Left lobe of liver (tissue), 2 donors: ENCODE measurements at places on chromosomes 7 and 10.
A peak's percentile ranks its signal among the peaks of the same experiment; 100 is the strongest.

GRCh38 chr7:5466551-5466950, 42.9 kb upstream of the TNRC18 start:
- DNase-seq = no peak

- DNase-seq = no peak
These were observed 18.9 kb upstream of the SEPTIN7 start for GRCh38 chr7:35781767-35782515.

GRCh38 chr10:23917251-23917840, 291.6 kb upstream of the KIAA1217 start:
- no peak for DNase-seq

- no peak for DNase-seq
These were observed 16.9 kb downstream of the PCGF6 start for GRCh38 chr10:103333934-103334520.

DNA sequence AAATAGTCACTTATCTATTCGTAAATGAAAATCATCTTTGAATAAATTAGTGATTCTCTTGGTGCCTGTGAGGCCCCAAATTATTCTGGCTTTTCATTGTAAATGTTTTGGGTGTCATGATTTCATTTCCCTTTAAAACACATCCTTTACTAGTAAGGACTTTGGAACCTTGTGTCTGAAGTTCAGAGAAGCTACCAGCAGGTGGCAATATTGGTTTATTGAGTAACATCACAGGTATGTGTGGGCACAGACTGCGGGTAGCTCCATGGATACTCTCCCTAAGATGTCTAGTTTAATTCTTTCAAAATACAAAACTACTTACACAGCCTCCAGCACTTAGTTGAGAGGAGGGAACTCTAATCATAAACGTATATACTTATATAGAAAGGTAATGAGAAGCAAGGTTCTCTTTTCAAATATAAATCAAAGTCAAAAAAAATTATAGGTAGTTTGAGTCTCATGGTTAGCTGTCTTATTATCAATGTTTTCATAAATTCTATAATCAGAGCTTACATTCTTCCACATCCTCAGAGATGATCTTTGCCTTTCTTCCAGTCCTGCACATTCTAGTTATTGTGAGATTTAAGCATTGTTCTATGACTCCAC, 449.6 kb downstream of the GRM8 start:
- DNase-seq = peak; percentile 48

- DNase-seq = no peak
These were observed 111.2 kb downstream of the XRCC2 start for GRCh38 chr7:152564656-152565250.

DNA sequence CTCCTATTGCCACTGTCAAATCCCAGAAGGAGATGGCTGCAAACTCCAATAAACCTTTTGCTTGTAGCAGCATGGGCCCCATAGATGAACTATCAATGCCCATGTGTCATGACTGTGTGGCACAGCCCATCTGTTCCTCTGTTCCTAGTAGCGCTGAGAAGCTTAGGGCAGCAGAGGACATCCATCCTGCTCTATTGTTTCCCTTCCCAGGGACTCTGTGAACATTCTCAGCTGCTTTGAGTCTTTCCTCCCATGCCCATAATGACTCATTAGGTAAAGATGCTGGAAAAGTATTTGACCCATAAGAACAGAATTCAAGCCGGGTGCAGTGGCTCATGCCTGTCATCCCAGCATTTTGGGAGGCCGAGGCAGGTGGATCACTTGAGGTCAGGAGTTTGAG, 28.3 kb downstream of the STMP1 start:
- DNase-seq = no peak

GRCh38 chr10:57706016-57706415, 561.7 kb downstream of the IPMK start:
- DNase-seq = no peak

GRCh38 chr10:133415752-133416151, 8.7 kb downstream of the SPRN start:
- no peak for DNase-seq

- no peak for DNase-seq
These were observed 102.2 kb upstream of the ANKRD1 start for GRCh38 chr10:91022924-91023699.

DNA sequence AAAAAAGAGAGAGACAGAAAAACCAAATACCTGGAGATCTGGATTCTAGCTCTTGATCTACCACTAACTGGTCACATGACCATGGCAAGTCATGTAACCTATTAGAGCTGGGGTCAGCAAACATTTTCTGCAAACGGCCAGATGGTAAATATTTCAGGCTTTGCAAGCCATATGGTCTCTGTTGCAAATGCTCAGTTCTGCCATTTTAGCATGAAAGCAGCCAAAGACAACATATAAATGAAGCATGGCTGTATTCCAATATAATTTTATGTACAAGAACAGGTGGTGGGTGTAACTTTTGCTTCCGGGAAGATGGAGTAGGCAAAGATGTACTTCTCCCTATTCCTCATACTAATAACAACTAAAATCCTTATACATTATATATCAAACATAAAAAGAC, 6.7 kb downstream of the FRA10AC1 start:
- no peak for DNase-seq
